ENCODE measurements at places on chromosomes 3 and 15.

DNA sequence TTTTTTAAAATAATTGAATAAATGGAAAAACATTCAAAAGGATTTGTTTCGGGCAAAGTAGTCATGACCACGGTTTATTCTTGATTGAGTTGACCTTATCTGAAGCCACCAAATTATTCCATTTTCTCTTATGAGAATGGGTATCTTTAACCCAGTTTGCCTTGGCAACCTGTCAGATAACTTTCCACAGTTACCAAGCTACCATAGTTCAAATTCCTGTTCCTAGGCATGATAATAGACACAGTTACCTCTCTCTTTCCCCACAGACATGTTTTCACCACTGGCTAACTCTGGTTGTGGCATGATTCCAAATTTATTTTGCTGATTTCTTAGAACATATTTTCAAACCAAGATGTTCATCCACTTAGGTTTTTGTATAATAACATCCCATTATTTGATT is 84.9 kb downstream of the NECTIN3 start:
- DNase-seq = no peak

DNA sequence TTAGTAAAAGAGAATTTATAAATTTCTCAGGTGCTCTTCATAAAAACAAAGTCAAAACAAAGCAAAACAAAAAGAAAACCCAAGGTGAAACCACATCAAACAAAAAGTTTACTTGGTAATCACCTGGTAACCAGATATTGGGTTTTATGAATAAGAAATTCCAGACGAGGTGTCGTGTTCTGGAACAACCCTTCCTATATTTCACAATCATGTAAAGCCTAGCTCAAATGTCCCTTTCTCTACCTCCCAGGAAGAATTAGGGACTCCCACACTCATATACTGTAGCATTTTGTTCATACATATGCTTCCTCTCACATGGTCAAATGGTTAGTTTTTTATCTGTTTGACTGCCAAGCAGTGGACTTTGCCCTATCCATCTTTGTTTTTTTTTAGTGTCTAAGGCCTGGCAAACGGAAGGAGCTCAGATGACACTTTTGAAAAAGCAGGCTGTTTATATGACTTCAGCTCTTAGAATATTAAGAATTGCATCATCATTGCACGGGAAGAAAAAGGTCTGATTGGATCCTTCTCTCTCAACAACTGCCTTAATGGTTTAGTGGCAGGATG is 326.7 kb upstream of the TBL1XR1 start:
- DNase-seq = no peak

DNA sequence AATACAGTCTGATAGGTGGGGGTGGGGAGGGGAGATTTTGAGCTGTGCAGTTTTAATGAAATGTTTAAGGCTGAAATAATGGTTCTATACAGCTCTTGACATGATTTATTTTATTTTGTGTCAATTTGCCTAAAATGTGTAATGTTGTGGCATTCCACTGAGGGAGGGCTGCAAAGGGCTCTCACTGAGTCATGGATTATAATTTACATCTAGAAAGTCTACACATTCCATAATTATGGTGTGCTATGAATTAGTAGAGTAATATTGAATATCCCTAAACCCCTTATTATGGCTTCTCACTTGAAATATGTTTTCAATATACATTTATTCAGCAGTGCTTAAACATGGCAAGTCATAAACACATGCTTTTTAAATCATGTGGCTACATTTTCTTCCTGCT is 103.9 kb downstream of the RARB start:
- DNase-seq = no peak

DNA sequence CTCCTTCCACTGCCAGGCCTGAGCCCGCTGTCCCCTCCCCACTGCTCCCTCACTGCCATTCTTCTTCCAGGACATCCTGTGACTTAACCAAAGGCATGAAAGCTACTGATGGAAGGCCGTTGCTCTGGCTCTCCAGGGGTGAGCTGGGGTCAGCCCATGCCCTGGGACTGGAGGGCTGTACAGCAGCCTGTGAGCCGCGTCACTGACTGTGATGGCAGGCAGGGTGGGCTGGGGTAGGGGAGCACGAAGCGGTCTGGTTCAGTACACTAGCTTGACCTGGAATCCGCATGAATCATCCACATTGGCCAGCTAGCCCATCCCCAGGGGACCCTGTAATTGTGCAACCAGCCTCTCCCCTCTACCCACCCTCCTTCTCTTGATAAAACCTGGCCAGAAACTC is 30.8 kb downstream of the CORO2B start:
- no peak for DNase-seq

DNA sequence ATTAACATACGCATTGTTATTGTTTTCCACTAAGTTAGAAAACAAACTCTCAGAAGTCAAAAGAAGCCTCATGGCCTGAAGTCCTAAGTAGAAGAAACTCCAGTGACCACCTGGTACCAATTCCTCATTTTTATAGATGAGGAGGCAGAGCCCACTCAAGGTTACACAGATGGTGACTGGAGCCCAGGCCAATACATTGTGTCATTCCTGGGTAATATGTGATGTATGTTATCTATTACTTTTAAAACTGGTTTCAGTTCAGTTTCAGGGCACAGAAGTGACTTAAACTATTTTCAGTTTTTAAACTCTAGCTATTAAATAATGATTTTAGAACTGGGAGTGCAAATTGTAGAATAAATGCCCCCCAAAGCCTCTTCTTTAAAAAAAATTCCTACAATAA is 66.7 kb upstream of the STXBP5L start:
- DNase-seq = no peak

- no peak for DNase-seq
Observed at GRCh38 chr15:95265419-95265997, 1034.1 kb downstream of the MCTP2 start.

GRCh38 chr15:80550219-80550907 is 144.7 kb upstream of the ABHD17C start:
- DNase-seq = no peak

DNA sequence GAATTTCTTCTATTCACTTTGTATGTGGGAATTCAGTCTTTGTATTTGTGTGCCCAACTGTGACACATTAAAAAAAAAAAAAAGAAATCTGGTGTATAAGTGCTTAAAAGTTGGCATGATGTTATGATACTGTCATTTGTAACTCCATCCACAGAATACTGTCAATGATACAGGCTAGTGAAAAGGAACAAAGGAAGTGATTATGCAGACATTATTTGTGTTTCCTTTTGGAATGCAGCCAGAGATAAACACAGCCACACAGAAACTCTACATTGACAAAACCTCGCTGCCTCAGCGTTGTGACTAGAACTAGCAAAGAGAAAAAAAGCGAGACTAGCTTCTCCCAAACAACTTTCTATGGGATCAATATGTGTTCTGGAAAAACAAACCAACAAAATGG is 519.2 kb upstream of the AGTR1 start:
- DNase-seq = no peak

DNA sequence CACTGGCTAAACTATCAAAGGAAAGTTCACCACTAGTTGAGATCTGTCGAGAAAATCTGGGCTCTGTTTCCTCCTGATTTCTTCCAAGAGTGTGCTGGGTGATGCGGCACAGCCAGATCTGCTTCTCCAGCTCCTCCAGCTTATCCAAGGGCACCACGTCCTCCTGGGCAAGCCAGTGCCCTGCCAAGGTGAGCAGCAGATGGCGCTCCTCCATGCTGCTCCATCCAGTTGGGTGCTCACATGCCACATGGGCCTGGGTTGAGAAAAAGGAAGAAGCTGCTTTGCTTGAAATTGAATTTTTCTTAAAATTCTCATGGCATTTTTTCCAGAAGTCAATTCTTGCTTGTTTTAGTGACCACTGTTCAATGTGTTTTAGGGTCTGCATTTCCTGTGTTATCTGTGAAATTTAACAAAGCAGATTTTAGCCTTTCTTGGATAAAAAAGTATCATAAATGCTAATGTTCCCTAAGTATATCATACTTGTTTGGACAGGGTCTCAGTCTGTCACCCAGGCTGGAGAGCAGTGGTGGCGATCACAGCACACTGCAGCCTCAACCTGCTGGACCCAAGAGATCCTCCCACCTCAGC is 47.3 kb downstream of the EIF3J start:
- peak; percentile 53 for DNase-seq

GRCh38 chr3:156483961-156484787 is 70.7 kb downstream of the SSR3 start:
- DNase-seq = peak; percentile 55

GRCh38 chr3:175479175-175479574 is 620.0 kb downstream of the NAALADL2 start:
- DNase-seq = no peak

- DNase-seq = no peak
Observed at GRCh38 chr3:112084980-112085705, 1.0 kb upstream of the C3orf52 start.

DNA sequence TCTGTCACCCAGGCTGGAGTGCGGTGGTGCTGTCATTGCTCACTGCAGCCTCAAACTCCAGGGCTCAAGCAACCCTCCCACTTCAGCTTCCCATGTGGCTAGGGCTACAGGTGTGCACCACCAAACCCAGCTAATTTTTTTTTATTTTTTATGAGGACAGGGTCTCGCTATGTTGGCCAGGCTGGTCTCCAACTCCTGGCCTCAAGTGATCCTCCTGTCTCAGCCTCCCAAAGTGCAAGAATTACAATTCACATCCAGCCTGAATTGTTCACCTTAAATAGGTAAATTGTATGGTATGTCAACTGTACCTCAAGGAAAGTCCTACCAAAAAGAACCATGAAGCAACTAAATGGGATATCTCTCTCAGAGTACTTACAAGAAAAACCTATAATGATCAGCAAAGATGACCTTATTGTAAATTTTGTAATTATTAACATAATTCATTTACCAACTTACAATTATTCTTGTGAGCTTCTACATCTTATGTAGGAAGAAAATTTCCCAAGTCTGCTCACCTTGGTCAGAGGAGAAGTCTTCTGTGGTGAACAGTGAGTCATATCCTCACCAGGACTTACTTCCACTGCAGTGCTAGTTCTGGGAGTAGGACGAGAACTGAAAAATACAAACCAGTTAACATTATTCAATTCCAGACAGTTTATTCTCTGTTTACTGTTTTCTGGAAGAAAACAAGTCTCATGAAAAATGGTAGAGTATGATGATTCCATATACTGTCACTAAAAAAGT is 54.4 kb downstream of the ULK4 start:
- no peak for DNase-seq

GRCh38 chr15:65372787-65373067 is 5.1 kb downstream of the IGDCC3 start:
- no peak for DNase-seq

DNA sequence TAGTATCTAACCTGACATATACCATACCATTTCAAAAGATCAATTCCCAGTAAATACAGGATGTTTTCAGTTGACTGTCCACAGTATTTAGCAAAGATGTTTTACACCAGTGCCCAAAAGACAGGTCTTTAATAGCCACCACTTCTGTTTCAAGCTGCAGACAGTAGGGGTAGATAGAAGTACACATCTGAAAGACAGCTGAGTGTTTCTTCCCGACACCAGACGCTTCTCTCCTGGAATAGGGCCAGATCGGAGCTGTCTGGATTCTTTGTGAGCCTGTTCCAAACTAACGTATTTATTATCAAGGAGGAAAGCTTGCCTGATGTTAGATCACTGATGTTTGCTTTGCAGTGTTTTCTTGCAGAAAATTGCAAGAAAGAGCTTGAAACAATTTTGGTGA is 136.1 kb upstream of the RBMS3 start:
- no peak for DNase-seq

DNA sequence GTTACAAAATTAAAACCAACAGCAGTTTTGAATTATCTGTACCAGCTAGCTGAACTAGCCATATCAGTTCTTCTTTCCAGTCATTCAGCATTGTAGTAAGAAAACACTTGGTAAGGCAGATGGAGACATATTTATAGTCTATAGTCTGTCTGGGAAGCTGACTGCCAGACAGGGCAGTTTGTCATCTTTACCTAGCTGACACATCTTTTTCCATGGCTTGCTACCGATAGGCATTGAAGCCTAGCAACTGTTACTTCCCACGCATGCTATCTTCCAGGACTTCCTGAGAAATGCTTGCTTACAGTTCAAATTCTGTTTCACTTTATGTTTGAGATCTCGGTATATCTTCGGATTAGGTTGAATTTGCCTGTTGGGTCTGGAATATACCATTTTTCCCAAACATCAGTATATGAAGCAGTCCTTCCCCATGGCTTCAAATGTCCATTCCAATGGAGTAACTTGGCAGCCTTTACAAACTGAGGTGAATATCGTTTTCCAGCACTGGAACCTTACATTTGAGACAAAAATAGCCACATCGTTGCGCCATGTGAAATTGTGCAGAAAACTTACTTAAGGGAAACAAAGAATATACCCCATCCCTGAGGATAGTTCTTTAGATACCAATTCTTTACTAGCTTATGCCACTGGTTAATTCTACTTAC is 8.8 kb downstream of the GNL3 start:
- DNase-seq = no peak

- DNase-seq = no peak
Observed at GRCh38 chr3:186825294-186825821, 17.2 kb upstream of the ADIPOQ start.

- DNase-seq = no peak
Observed at GRCh38 chr3:42670670-42671069, 14.7 kb upstream of the KLHL40 start.

Measured in Jurkat, Clone E6-1 (cell line).